ENCODE measurements at places on chromosomes 6 and 20.

GRCh38 chr20:43968341-43969000, 53.8 kb downstream of the TOX2 start:
- no peak for DNase-seq

- no peak for DNase-seq
These were observed 3.4 kb upstream of the GZF1 start for GRCh38 chr20:23358563-23358906.

- no peak for DNase-seq
These were observed 23.4 kb downstream of the DYNLT1 start for GRCh38 chr6:158620963-158621693.

DNA sequence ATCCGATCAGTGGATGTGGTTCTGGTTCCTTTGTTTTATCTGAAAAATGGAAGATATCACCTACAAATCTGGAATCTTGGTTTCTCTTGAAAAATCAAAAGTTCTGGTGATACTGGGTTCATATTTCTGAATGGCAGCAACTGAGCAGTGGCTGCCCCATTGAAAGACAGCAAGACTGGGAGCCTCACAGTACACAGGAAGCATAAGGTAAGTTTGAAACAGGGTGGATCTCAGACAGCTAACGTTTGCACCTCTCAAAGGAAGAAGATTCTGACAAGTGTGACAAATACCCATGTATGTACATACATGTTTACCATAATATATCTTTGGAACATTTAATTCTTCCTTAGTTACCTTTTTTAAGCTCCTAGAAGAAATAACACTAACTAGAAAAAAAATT, at the start of gene SAMD3:
SAMD3 (minus strand) TSS at position 177 of the 400 bp plus-strand sequence. CDS start 7,678 bp downstream, outside the sequence.
- no peak for DNase-seq

- DNase-seq = no peak
These were observed 66.0 kb downstream of the SNX5 start for GRCh38 chr20:17902531-17903083.

DNA sequence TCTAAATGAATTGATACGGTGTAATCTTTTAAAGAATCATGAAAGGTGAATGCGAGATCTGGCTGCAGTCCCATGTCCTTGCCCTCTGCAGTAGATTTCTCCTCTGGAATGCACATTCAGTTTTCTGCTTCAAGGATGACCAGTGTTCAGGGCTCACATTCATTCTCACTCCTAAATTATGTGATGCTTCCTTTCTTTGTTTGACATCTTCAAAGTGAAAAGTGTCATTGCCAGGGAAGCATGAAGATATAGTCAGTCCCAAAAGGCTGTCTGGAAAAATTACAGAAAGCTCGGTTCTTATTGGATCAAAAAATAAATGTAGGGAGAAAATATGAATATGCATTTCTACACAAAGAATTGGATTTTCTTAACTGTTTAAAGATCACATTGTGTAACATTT, 395.6 kb downstream of the NKAIN2 start:
- no peak for DNase-seq

DNA sequence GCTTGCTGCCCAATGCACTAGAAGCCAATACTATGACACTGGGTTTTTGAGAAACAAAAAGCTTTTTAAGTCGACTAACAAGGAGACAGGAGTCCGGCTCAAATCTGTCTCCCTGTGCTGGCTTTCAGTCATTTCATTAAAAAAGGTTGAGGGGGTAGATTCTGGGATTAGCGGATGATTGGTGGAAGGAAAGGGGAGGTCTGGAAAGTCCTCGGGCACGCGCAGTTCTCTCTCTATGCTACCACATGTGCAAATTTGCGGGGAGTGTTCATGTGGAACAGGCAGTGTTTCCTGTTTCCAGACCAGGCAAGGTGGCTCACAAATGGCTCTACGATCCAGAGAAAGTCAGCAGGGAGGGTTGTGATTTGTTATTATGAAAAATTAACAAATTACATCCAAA, 89.1 kb upstream of the TOX2 start:
- no peak for DNase-seq

DNA sequence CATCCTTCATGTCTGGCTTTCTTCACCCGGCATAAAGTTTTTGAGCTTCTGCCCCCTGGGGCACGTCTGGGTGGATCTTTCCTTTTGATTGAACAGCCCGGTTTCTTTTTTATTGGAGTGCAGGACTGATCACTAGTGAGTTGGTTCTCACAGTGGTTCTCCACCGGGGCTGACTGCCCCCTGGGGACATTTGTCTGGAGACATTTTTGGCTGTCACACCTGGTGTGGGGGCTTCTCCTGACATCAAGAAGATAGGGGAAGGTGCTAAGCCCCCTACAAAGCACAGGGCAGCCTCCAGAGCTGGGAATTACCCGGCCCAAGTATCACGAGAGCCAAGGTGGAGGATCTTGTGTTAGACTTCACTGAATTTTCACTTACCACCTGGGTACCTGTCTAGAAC, 25.7 kb upstream of the IRF4 start:
- DNase-seq = no peak

- no peak for DNase-seq
These were observed 449.4 kb upstream of the PTCHD4 start for GRCh38 chr6:48560408-48560807.

DNA sequence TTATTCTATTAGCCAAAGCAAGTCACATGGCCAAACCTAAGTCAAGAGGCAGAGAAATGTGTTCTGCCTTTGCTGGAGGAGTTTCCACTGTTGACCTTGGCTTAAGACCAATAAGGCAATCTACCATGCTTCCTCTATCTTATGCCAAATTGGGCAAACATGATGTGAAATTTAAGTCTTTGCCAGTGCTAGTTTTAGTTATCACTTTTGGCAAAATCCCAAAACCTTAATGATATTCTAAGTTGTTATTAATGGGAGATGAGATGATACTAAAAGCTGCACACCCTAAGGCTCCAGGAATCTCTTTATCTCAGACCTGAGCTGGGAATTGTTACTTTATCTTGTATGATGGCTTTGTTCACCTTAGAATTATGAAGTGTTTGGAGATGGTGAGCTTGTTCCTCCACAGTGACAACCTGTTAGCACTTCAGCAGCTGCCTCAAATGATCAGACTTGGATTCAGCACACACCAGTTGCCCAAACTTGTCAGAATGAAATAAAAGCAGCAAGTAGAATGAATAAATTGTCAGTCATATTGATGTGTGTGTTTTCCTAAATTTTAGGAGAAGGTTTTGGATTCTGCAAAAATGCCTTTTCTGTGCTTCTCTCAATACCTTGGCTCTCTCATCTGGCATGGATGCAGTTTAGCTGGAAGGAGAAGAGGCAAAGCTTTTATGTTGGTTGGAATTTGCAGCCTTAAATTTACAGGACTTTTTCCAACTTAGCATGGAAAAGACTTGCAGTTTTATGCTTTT, 49.3 kb downstream of the RIN2 start:
- DNase-seq = no peak

DNA sequence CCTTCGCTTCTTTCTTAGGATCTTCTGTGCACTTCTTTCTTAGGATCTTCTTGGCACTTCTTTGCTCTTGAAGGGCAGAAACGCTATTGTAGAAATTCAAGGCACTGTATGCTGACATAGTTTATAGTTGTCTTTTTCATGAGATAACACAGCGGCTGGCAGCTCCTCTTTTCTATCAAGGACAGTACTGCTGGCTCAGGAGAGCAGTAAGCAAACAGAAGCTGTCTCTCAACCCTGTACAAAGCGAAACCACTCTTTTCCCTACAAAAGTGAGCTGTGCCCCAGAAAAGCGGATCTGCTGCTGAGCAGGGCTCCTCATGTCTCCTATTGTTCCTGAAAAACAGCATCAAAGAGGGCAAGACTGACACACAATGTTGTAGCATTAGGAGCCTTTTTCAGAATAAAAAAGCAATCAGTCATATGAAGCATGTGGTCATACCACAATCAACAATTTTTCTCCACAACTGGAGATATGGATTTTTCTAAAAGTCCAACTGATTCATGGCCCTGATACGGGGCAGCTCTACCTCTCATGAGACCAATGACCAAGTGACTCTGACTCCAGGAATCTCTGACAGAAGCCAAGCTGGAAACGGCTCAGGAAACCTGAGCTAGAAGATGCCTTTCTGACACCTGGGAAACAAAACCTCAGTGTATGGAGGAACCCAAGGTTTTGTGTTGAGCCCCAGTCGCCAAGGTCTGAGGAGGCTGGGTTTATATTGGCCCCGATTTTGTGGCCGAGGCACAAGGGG, 255.9 kb downstream of the ESR1 start:
- DNase-seq = no peak

- DNase-seq = no peak
These were observed 109.6 kb downstream of the RTN4IP1 start for GRCh38 chr6:106519460-106520394.

DNA sequence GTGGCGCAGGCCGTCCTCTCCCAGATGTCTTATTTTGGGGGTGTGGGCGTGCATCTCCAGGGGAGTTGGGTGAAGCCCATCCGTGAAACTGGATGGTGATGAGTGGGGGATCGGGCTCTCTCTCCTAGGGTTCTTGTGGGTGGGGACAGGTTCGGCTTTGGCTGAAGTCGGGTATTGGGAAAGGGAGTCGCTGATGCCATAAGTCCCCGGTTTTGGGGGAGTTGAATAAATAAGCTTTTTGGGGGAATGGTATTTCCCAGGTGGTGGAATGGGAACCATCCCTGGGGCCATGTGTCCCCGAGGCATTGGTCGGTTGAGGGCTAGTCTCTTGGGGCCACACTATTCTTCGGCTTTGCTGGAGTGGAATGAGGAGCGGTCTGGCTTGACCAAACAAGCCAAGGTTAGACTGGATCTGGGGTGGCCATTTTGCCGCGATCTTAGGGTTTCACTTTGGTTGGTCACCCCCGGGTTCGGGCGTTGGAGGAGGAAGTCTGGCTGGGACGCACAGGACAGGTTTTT, 481 bp downstream of the ZNF133 start:
- no peak for DNase-seq

- DNase-seq = no peak
These were observed 22.3 kb upstream of the CEP162 start for GRCh38 chr6:84249724-84250123.

- no peak for DNase-seq
These were observed 129.0 kb downstream of the SULF2 start for GRCh38 chr20:47656318-47656717.

DNA sequence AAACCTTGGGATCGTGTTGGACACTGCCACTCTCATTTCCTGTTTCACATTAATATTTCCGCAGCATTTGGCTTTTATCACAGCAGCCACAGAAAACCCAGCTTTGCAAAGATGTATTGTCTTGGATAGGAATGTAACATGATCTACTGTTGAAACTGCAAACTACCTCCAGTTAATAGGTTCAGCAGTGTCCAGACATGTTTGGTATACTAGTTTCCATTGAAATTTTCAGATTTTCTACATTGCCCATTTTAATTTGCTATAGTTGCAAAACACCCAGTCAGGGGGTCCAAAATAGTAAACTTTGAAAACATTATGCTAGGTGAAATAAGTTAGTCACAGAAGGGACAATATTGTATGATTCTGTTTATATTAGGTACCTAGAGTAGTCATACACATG, 3.3 kb downstream of the ANKRD6 start:
- DNase-seq = no peak
